Right atrium auricular region (tissue), 2 donors: ENCODE measurements at places on chromosomes 16 and 17. TPM values are rescaled to one million over a fixed set of nuclear protein-coding genes. Genes with fewer than 3 reads are reported as not detected.
A peak's percentile ranks its signal among the peaks of the same experiment; 100 is the strongest.

Gene TMC8
- total RNA-seq = 1.0 TPM

Gene DNAJA2
- 74.0 TPM for total RNA-seq

Gene NETO2
- total RNA-seq = 2.0 TPM

Gene SLFN12
- total RNA-seq = 3.4 TPM

Gene SMPD3
- 4.4 TPM for total RNA-seq

- DNase-seq = no peak
Measured at GRCh38 chr17:39016193-39017153, 49.3 kb upstream of the FBXO47 start.

DNA sequence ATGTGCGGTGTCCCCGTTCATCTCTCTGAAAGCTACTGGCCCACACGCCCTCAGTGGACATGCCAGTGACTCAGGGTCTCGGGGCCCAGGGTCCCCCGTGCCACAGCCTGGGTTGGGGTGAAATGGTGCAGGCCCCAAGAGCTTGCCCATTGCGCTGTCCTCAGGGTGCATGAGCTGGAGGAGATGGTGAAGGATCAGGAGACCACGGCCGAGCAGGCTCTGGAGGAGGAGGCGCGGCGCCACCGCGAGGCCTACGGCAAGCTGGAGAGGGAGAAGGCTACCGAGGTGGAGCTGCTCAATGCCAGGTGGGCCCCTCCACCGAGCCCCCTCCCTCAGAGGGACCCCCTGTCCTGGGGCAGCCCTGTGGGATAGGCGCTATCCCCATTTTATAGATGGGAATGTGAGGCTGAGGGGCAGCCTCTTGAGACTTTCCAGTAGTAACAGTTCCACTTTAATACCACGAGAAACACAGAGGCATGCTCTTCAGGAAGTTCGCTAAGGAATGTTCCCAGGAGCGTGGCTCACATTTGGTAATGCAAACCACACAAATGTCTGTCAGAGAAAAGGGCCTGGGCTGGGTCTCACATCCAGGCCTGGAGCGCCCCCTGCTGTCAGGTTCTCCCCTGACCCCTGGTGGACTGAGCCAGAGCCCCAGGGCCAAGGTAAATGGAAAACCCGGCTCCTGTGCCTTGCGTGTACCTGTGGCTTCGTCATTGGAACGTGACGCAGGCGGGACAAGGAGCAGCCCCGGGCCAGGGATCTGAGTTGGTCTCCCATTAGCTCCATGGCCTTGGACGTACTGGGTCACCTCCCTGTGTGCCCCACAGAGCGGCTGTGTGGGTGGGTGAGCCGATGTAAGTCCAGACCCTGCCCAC lies 133.7 kb downstream of the RAB11FIP4 start:
- DNase-seq = peak; percentile 91

DNA sequence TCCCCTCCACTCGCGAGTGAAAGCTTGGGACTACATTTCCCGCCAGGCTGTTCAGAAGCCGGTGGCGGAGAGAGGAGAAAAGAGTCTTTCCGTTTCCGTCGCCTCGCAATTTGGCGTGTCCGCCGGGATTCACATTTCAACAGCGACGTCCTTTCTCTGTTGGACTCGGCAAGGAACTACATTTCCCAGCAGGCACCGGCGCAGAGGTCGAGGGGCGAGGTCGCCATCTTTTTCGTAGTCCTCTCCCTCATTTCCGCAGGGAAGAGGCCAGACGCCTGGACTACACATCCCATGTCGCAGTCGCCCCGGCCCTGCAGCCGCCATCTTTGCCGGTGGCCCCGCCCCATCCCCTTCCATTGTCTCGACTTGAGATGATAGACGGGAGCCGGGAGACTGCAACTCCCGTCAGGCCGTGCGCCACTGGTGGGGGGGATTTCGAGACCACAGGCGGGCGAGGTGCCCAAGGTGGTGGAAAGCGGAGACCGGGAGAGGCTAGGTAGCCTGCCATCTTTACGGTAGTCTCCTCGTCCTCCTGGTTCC lies 882 bp upstream of the FBXL19 start:
- DNase-seq = peak; percentile 100

- no peak for DNase-seq
Measured at GRCh38 chr17:50627782-50628601, 6.7 kb upstream of the ABCC3 start.

- DNase-seq = no peak
Measured at GRCh38 chr17:19457046-19457445, 46.0 kb downstream of the RNF112 start.

- DNase-seq = no peak
Measured at GRCh38 chr16:89369266-89369895, 121.0 kb downstream of the ANKRD11 start.

GRCh38 chr16:84166796-84167695 lies 19.8 kb downstream of the TAF1C start:
- no peak for DNase-seq

DNA sequence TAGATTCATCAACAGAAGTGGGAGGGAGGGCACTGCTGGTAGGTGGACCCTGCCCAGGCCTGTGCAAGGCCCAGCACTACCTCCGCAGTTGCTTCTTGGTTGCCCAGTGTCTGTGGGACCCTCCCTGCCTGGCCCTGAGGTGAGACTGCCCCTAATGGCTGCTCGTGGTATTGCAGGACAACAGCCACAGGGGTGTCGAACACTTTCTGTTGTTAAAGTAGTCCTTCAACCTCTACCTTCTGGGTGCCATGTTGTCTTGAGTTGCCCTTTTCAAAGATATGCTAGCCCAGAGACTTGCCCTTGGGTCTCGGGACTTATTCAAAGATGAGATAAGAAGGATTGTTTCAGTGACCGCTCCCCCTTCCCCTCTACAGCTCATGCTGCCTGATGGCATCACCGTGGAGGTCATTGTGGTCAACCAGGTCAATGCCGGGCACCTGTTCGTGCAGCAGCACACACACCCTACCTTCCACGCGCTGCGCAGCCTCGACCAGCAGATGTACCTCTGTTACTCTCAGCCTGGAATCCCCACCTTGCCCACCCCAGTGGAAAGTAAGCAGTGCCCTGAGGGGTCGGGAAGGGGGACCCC lies 29.1 kb downstream of the AKAP1 start:
- no peak for DNase-seq

DNA sequence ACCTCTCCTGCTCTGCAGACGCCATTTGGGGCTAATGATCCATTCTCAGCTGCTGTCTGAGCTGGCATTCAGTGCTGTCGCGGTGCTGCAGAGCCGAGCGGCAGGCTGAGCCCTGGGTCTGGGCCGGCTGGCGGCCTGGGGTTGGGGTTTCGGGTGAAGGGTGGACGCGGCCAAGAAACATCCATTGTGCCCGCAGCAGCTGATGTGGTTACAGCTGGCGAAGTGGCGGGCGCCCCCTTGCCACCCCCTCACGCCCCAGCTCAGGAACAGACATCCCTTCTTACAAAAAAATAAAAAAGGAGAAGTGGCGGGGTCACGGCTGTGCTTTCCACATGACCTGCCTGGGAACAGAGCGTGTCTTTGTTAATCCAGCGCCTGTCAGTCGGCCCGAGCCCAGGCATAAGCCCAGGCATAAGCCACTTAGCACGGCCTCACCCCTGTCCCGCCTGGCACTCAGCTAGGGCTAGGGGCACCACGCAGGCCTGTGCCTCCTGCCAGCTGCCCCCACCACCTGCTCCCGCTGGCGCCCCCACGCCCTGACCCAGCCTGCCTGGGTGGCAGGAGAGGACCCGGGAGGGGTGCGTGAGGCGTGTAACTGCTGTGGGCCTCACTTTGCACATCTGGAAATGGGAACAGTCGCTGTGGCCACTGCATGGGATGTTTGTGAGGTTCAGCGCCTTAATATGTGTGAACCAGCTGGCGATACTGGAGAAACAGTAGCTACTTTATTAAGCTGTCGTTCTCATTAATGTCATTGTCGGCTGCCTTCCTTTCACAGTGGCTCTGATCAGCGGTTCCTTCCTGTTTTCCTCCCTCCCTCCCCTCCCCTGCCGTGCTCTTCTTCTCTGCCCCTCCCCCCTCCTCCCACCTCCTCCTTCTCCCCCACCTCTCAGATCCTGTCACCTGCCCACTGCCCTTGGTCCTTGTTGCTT lies 197.7 kb upstream of the CIBAR2 start:
- peak; percentile 71 for DNase-seq

- no peak for DNase-seq
Measured at GRCh38 chr16:75086688-75087374, 29.7 kb downstream of the LDHD start.

GRCh38 chr17:75763613-75764416 lies 1.2 kb downstream of the GALK1 start:
- no peak for DNase-seq

DNA sequence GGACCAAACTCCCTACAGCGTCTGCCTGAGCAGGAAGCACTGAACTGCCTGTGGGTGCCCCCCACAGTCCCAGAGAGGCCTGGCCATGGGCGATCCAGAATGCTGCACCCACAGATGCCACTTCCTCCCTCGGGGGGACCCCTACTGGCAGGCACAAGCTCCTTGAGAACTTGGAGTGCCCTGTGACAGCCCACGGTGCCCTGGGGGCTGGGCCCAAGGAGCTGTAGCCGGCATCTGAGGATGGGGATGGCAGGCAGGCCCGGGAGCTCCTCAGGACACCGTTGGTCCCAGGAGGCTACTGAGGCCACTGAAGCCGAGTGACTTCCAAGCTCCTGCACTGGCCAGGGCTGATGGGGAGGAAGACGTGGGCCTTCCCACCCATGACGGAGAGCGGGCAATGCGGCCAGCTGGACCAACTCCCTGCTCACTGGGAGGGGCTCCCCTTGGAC lies 15.1 kb upstream of the RASD1 start:
- no peak for DNase-seq

GRCh38 chr17:1847191-1847590 lies 17.4 kb downstream of the RPA1 start:
- DNase-seq = no peak

- DNase-seq = no peak
Measured at GRCh38 chr17:48551596-48552465, 6.9 kb upstream of the HOXB2 start.

- DNase-seq = no peak
Measured at GRCh38 chr16:73725156-73725555, 571.5 kb upstream of the PSMD7 start.

DNA sequence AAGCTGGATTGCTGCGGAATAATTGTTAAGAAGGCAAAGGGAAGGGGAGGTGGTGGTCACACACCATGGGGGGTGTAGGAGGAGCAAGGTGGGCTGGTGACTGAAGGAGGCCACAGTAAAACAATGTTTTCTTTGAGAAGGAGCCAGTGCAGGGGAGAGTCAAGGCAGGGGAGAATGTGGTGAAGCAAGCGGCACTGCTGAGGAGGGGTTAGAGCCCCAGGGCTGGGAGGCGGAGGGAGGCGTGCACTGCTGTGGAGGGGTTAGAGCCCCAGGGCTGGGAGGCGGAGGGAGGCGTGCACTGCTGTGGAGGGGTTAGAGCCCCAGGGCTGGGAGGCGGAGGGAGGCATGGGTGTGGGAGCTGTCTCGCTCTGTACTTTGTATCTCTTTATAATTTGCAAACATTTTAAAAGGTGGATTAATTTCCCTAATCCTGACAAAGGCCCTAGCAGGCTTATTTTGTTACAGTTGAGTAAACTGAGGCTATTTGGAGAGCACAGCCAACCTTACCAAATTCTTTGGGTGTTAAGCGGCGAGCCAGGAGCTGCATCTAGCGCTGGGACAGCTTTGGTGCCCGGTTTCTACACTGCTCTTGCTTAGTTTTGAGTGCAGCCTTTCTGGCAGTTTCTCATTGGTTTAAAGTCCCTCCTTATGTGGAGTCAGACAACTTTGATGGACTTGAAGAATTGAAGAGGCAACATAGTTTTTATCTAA lies 20.9 kb downstream of the RPTOR start:
- DNase-seq = no peak

GRCh38 chr16:21277045-21277926 lies 804 bp downstream of the CRYM start:
- no peak for DNase-seq

DNA sequence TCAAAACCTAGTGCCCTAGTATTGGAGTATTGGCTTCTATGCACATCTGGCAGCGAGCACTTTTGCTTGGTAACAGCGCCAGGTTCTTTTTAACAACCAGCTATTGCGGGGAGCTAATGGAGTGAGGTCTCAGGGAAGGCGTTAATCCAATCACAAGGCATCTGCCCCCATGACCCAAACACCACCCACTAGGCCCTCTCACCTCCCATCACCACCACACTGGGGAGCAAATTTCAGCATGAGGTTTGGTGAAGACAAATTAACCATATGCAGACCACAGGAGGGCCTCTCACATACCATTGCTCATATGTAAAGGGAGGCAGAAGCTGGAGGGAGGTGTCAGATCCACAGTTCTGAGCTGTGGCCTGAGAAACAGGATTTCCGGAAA lies 893 bp upstream of the ODF4 start:
- no peak for DNase-seq
